Endothelial cell (in vitro differentiated cells): ENCODE measurements at places on chromosomes 13 and 19.
A peak's percentile ranks its signal among the peaks of the same experiment; 100 is the strongest.

GRCh38 chr19:38691938-38692457 lies 44.5 kb downstream of the ACTN4 start:
- no peak for DNase-seq

- DNase-seq: no peak
Observed at GRCh38 chr13:110978390-110978789, 63.5 kb upstream of the ANKRD10 start.

- no peak for DNase-seq
Observed at GRCh38 chr19:57949702-57950101, 2.2 kb upstream of the ZNF256 start.

DNA sequence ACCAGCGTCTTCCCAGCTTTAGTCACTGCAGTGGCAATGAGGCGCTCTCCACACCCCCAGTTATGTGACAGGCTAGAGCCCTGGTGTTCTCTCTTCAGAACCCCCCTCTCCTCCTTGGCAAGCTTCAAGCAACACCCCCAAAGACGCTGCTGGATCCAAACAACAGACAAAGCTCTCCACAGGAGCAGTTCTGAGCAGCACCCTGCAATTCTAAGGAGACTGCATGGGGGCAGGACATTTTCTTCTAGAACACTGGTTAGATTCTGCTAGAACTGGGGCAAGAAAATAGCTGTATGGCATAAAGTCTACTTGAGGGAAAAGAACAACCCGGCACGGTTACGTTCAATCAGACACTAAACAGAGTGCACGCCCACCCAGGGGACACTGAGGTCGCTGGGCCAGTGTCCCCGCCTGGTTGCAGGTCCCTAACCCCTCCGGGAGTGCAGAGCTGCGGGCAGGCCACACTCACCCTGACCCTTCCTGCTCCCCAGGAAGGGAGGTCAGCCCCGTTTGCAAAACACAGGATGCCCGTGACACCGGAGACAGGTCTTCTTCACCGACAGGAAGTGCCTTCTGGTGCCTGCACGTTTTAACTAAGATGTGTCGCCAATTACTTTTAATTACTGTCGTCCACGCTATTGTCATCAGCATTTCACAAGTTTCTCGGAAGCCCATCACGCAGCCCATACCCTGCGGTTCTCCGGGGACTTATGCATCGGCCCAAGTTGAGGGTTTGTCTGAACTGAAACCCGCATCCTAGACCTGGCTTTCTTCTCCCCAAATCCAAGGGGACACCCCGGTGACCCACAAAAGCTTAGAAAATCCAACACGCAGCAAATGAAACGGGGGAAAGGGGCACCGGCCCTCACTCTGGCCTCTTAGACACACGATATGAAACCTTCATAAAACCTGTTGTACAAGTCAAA lies 943 bp downstream of the GJB6 start:
- no peak for DNase-seq

DNA sequence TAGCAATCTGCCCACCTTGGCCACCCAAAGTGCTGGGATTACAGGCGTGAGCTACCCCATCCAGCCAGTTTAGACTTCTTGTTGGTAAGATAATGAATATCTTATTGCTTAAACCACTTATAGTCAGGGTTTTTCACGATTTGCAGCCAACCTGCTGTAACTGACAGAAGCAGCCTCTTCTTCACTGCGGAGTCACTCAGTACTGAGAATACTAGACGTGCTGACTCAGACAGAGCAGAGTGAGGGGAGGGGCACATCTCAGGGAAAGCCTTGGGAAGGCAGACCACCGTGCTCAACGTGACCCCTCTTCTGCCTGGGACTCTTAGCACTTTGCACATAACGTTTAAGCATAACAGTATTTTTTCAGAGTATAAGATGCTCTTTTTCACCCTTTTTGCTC lies 74.3 kb upstream of the ARHGEF7 start:
- DNase-seq: no peak

- no peak for DNase-seq
Observed at GRCh38 chr19:18428173-18428786, 9.1 kb downstream of the SSBP4 start.

GRCh38 chr19:413756-414420 lies 4.9 kb upstream of the C2CD4C start:
- DNase-seq: no peak

GRCh38 chr13:24042710-24043440 lies 117.6 kb upstream of the SPATA13 start:
- no peak for DNase-seq

DNA sequence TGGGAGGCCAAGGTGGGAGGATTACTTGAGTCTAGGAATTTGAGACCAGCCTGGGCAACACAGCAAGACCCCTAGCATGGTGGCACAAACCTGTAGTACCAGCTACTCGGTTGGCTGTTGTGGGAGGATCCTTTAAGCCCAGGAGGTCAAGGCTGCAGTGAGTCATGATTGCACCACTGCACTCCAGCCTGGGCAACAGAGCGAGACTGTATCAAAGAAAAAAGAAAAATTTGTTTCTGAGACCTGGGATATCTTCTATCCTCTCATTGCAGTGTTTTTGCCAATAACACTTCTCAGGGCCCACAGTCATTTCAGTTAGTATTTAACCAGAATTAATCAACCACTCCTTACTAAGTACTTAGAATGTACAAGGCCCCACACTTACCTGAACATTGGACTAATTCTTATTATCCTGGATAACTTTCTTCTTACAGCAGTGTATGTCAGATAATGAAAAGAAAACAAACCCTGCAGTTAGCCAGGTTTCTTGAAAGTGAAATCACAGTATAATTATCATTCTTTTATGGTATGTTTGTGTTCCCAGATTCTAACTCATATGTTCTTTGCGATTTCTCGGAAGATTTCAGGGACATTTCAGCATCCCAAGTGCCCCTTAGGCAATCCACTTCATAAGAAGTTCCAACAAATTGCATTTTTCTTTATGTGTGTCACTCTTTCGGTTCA lies 75.6 kb upstream of the KLF5 start:
- no peak for DNase-seq

DNA sequence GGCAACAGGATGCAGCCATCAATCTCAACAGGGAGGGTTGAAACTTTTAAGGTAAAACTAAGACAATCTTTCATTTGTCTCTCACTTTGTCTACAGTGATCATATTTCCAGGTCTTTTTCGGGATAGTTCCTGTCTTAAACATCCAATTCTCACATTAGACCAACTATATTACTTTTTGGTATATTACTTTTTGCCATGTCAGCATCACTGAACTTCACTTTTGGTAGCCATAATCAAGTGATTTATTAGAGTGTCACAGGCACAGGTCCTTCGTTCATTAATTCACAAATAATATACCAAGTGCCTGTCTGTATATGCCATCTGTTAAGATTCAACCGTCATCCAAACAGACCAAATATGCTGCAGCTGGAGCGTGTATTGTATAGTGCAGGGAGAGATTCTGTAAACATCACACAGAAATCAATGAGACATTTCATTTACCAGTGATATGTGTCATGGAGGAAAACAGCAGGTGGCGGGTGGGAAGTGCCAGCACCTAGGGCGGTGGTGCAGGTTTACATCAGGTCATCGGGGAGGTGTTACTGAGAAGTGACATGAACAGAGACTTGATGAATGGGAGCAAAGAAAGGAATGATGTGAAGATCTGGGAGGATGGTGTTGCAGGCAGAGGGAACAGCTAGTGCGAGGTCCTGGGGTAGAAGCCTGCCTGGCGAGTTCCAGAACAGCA lies 24.9 kb downstream of the ARHGEF7 start:
- no peak for DNase-seq

GRCh38 chr19:44308011-44308410 lies 3.2 kb upstream of the ZNF235 start:
- no peak for DNase-seq

DNA sequence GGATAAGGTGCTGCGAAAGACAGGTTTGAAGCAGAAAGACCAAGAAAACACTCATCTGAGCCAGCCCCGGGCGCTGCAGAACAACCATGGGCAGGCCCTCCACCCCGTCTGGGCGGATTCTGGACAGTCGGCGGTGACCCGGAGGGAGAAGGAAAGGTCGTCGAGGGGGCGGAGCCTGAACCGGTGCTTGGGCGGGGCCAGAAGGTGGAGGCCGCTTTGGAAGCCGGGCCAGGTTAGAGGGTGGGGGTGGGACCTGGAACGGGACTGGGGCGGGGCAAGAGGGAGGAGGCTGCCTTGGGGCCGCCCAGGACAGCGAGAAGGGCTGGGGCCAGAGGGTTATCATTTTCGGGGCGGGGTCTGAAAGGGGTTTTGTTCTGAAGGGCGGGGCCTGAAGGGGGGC lies 5.0 kb upstream of the ZNF765 start:
- no peak for DNase-seq

- no peak for DNase-seq
Observed at GRCh38 chr13:27622102-27622820, 569 bp downstream of the POLR1D start.

DNA sequence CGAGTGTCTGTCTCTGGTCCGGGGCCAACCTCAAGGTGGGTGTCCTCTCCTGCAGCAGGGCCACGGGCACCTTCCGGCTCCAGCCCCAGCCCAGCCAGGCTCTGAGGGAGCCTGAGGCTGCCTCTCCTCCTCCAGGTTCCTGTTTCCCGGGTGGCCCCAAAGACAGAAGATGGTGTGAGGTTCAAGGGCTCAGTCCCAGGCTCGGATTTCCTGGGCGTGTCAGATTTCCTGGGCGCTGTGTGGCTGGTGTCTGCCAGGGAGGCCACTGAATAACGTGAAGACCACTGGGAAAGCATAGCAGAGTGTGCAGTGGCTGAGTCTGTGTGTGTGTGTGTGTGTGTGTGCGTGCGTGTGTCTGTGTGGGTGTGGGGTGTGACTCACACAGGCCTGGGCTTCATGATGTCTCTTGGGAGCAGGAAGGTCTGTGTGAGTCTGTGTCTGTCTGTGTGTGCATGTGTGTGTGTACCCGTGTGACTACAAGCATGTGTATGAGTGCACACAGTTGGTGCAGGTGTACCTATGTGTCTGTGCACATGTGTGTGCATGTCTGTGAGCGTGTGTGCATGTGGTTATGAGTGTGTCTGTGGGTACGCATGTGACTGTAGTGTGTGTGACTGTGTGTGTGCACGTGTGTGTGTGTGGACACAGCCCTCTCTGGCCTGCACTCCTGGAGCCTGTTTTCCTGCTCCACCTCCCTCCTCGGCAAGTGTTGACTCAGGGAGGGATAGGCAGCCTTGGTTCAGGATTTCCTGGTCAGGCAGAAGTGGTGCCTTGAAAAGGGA lies 28.3 kb downstream of the CEBPA start:
- DNase-seq: peak; percentile 31

DNA sequence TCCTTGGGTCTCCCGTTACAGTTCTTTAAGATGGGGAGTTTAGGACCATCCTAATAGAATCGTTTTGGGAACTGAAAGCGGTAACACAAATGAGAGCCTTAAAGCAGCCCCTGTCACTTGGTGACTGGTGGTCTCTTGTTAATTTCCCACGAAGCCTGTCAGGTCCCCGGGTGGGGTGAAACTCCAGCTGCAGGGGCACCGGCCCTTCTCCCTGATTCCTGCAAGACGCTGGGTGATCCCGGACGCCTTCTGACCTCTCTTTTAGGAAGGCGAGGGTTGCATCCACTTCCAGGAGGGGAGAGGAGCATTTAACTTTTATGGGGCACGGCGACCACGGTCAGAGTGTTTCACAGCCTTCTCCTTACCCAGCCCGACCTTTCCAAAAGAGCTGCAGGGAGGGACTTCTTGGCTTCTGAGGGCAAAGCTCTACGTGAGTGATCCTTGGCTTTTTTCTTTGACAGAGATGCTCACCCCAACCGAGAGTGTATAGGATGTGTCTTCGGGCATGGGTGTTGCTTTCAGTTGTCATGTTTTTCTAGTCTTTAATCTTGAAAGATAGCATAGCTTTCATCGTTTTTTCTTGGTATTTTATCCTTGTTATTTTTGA lies 688 bp downstream of the ZNF225 start:
- DNase-seq: peak; percentile 13

GRCh38 chr13:79803989-79804388 lies 323.0 kb downstream of the NDFIP2 start:
- no peak for DNase-seq

DNA sequence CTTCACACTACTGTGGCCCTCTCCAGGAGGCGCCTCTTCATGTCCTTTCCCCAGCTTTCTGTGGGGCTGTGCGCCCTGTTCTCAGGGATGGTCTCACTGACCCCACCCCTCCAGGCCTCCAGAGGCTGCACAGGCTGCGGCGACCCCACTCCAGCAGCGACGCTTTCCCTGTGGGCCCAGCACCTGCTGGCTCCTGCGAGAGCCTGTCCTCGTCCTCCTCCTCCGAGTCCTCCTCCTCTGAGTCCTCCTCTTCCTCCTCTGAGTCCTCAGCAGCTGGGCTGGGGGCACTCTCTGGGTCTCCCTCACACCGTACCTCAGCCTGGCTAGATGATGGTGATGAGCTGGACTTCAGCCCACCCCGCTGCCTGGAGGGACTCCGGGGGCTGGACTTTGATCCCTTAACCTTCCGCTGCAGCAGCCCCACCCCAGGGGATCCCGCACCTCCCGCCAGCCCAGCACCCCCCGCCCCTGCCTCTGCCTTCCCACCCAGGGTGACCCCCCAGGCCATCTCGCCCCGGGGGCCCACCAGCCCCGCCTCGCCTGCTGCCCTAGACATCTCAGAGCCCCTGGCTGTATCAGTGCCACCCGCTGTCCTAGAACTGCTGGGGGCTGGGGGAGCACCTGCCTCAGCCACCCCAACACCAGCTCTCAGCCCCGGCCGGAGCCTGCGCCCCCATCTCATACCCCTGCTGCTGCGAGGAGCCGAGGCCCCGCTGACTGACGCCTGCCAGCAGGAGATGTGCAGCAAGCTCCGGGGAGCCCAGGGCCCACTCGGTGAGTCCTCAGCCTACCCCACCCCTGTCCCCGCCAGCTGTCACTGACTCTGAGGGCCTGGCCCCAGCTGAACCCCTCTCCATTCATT lies 11.2 kb downstream of the ARHGAP33 start:
- DNase-seq: no peak

- no peak for DNase-seq
Observed at GRCh38 chr13:35703061-35703460, 226.6 kb upstream of the MAB21L1 start.

DNA sequence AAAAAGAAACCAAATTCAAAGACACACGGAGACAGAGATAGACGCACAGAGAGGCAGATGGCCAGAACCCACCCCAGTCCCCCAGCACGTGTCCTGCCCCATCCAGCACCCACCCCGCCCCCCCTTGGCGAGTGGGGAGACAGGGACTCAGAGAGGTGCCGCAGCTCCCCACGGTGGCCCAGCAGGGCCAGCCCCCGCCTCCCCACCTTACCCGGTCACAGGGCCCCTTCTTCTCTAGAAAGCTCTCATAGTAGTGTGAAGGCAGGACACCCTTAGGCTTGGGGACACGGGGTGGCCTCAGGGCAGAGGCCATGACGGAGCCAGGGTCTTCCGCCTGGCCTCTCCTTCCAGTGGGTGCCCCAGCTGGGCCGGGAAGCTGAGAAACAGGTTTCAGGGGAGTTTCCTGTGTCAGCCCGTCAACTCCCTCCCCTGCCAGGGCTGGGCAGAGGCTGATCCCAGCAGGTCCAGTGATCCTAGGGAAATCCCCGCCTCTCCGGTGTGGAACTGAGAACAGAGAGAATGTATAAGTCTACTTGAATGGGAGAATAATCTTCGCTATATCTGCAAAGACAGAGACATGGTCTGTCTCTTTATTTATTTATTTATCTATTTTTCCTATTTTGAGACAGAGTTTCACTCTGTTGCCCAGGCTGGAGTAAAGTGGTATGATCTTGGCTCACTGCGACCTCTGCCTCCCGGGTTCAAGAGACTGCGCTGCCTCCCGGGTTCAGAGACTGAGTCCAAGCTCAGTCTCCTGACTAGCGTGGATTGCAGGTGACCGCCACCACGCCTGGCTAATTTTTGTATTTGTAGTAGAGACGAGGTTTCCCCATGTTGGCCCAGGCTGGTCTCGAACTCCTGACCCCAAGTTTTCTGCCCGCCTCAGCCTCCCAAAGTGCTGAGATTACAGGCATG lies at the start of gene STAP2:
Gene STAP2, minus strand, starts transcription at position 387 of the 915 bp plus-strand sequence. Its CDS starts 74 bp downstream, at position 313.
- peak; percentile 37 for DNase-seq
